Activated CD8-positive, alpha-beta memory T cell treated with anti-CD3 and anti-CD28 coated beads, Interleukin-2, amount 10 ng/mL, durations not matched to agents 7 days and 5 days (primary cell): ENCODE measurements at places on chromosomes 16 and 17.
A peak's percentile ranks its signal among the peaks of the same experiment; 100 is the strongest.

DNA sequence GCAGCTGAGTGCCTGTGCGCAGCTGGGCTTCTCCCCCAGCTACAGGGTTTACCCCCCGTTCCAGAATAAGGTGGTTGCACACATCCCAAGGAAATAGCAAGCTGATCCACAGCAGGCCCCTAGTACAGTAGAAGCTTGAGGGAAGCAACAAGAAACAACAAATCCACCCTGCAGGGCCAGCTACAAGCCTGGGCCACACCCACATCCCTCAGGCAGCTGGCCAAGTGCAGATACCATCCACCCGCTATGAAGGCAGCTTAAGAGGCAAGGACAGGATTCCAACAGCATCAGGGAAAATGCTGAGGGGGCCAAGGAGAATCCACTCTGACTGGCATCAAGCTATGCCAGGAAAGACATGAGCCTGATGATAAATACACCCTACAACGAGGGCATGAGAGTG, 66.9 kb upstream of the RCVRN start:
- no peak for DNase-seq

- DNase-seq: no peak
Measured at GRCh38 chr17:68909066-68909465, 46.1 kb downstream of the ABCA8 start.

DNA sequence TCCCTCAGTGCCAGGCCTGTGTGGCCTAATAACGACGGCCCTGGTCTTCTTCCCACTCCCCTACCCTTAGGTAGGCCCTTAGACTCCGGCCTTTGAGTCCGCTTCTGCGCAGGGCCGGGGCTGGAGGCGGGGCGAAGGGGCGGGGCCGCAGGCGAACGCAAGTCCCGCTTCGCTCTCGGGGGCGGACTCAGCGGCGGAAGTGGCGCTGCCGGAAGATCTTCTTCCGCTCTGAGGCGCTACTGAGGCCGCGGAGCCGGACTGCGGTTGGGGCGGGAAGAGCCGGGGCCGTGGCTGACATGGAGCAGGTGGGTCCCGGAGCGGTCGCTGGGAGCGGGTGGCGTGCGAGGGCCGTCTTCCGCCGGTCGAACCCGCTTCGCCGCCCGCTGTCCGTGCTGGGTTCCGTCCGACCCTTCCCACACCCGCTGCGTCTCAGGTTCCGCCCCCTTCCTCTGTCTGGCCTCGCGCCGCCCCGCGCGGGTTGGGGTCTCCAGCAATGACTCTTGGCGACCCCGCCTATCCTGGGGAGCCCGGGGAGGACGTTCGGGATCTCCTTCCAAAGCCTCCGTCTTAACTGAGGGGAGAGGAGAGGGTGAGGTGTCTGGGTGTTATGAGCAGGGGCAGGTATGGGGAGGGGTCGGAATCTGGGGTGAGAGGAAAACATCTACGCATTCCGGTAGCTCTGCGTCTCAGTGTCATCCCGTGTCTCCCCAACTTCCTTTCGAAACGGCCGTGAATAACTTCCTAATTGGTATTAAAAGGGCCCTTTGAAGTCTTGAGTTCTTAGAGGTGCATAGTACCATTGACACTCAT, at the start of gene STARD3:
TSS of gene STARD3 (plus strand) at position 218 of the 810 bp plus-strand sequence. CDS start 16,388 bp downstream, outside the sequence.
- peak; percentile 94 for DNase-seq

GRCh38 chr16:79599837-79600637, 500 bp downstream of the MAF start:
- peak; percentile 61 for DNase-seq

GRCh38 chr16:12614662-12615278, 188.9 kb downstream of the CPPED1 start:
- DNase-seq: no peak

- DNase-seq: no peak
Measured at GRCh38 chr17:76134911-76135809, 5.9 kb downstream of the FOXJ1 start.

DNA sequence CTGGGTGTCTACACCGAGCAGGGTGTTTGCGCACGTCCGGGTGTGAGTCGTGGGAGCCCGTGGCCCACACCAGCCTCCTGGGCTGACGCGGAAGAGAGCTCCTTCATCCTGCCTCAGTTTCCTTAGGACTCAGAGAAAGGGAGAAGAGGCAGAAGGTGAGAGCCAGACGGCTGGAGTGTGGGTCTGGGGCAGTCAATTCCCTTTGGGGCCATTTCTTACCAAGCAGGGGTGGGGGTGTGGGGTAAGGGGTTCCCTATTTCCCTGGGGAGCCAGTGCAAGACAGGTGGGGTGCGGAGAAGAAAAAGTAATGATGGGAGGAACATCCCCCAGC, 831 bp downstream of the CA7 start:
- no peak for DNase-seq

GRCh38 chr16:55480228-55480655, 1.2 kb downstream of the MMP2 start:
- DNase-seq: no peak

DNA sequence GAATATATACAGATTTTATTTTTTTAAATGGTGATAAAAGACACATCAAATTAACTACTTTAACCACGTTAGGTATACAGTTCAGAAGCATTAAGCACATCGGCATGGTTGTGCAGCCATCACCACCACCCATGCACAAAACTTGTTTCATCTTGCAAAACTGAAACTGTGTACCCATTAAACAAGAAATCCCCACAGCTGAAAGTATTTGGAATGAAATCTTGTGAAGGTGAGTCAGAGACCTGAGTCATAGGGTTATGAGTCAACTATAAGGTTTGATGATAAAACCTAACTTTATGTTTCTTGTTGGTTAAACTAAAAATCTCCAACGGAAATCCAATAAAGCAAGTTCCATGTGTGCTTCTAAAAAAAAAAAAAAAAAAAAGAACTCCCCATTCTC, 561.6 kb upstream of the PSMD7 start:
- no peak for DNase-seq

GRCh38 chr17:18144855-18145254, 36.3 kb downstream of the MYO15A start:
- no peak for DNase-seq

DNA sequence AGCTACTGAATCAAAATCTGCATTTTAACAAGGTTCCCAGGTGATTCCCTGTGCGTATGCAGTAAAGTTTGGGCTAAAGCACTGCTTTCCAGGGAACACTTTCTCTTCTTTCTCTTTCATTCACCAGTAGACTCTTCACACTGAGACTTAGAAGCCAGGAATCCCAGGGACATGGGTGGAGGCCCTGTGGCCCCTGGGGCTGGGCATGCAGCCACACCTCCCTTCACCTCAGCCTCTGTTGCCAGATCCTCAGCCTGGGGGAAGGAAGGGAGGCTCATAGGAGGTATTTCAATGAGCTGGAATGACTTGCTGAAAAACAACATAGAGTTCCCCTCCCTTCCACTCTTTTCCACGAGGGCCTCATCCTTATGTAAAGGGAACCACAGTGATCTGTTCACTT, 1.2 kb downstream of the G6PC3 start:
- DNase-seq: no peak

DNA sequence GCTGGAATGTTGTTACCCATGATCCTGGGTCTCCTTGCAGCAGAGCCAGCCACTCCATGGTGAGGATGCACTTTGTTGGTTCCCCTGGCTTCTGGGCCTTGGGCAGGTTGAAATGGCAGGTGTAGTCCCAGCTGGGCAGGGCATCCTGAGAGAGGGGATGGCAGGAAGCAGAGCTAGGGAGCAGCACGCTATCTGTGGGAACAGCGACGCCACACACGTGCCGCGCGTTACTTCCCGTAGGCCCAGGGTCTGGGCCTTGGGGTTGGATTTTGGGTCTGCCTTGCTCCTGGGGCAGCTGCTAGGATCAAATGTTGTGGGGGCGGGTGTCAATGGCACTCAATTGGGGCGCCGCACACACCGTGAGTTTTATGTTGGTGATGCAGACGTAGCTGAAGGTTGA, 368.0 kb downstream of the CPPED1 start:
- no peak for DNase-seq

DNA sequence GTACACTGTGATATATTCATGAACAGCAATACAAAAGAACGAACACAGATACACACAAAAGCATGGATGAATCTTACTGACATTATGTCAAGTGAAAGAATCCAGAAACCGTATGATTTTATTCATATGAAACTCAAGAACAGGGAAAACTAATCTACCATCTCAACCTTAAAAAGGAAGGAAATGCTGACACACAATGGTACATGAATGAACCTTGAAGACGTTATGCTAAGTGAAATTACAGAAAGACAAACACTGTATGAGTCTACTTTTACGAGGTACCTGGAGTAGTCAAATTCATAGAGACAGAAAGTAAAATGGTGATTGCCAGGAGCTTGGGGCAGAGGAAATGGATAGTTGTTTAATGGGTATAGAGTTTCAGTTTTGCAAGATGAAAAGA, 8.7 kb upstream of the PRKCB start:
- no peak for DNase-seq

DNA sequence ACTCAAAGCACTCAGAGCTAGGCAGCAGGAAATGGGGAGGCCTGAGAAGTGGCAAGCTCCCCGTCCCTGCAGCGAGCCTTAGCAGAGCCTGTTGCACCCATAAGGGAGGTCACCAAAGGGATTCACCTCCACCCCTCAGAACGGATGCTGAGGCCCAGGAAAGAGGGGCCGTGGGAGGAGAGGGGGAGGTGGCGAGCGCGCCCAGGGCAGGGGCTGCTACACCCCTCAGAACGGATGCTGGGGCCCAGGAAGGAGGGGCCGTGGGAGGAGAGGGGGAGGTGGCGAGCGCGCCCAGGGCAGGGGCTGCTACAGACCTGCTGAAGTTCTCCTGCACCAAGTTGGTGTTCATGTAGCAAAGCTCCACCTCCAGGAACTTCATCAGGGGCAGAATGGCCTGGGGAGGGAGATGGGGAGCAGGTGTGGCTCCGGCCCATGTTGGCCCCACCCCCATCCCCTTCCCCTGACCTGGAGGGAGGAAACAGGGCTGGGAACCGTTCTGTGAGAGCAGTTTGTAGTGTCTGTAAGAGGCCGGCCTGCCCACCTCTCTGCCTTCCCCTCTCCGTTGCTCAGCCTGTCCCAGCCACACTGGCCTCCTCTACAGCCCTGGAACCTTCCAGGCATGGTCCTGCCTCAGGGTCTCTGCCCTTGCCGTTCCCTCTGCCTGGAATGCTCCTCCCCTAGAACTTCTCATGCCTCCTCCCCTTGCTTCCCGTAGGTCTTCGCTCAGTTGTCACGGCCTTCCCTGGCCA, 11.4 kb downstream of the UNC13D start:
- peak; percentile 73 for DNase-seq

- DNase-seq: no peak
Measured at GRCh38 chr17:56902348-56902747, 11.5 kb downstream of the TRIM25 start.

- DNase-seq: no peak
Measured at GRCh38 chr17:83178533-83179304, 99.3 kb downstream of the METRNL start.

DNA sequence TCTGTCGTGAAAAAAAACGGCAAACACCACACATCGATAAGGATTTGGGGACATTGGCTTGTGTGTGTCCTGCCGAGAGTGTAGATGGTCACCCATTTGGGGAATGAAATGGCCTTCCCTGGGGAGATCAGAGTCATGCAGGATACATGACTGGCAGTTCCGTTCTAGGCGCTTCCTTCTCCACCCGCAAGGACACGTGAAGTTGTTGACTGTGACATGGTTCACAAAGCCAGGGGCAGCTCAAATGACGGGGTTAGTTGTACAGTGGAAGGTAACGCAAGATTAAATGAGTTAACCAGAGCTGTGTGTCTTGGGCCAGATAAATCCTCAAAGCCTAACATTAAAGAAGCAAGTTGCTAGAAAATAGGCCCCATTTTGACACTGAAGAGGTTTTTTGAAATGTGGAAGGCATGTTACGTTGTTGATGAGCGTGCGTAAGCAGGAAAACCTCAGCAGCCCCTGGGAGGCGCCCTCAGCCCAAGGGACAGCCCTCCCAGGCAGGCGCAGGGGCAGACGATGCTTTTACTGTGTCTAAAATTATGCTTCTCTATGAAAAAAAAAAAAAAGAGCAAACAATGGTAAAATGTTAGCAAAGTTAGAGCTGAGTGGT, 35.9 kb upstream of the CHMP6 start:
- DNase-seq: no peak

- DNase-seq: no peak
Measured at GRCh38 chr17:67594115-67594880, 123.4 kb upstream of the NOL11 start.

- DNase-seq: no peak
Measured at GRCh38 chr17:1762901-1763898, 1.3 kb downstream of the SERPINF1 start.

- DNase-seq: no peak
Measured at GRCh38 chr17:58082341-58082869, 814 bp upstream of the DYNLL2 start.

DNA sequence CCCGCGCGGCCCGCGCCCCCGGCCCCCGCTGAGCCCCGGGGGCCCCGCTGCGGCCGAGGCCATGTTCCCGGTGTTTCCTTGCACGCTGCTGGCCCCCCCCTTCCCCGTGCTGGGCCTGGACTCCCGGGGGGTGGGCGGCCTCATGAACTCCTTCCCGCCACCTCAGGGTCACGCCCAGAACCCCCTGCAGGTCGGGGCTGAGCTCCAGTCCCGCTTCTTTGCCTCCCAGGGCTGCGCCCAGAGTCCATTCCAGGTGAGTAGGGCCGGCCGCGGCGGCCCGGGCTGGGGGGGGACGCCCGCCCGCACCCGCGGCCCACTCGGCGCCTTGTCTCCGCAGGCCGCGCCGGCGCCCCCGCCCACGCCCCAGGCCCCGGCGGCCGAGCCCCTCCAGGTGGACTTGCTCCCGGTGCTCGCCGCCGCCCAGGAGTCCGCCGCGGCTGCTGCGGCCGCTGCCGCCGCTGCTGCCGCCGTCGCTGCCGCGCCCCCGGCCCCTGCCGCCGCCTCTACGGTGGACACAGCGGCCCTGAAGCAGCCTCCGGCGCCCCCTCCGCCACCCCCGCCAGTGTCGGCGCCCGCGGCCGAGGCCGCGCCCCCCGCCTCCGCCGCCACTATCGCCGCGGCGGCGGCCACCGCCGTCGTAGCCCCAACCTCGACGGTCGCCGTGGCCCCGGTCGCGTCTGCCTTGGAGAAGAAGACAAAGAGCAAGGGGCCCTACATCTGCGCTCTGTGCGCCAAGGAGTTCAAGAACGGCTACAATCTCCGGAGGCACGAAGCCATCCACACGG, 504 bp downstream of the MAZ start:
- DNase-seq: peak; percentile 82

DNA sequence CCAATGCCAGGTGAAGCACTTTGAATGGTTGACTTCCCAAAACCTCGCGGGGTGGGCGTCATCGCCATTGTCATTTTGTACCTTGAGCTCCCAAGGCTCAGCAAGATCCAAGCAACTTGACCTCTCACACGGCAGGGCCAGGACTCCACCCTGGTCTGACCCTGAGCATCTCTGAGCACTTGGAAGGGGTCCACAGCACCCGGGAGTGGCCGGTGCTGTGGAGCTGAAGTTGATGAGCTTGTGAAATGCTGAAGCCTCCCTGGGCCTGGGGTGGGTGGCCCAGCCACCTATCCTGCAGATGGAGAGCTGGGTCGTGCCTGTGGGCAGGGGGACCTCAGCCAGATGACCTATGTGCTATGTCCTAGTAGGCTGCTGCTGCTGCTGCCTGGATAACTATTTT, 283.3 kb upstream of the FOXF1 start:
- DNase-seq: no peak
